ENCODE measurements at places on chromosomes 7 and 10. TPM values are rescaled to one million over a fixed set of nuclear protein-coding genes. Genes with fewer than 3 reads are reported as not detected.

Gene PPP1R3A
- total RNA-seq = not detected

Gene RBP4
- not detected for total RNA-seq

Gene FAM25G
- not detected for total RNA-seq

Gene GRM3
- not detected for total RNA-seq

Gene CHN2
- 0.32 TPM for total RNA-seq

Gene SPDYE2B
- total RNA-seq = not detected

Gene ASIC3
- under 0.01 TPM for total RNA-seq

Gene ZNF438
- total RNA-seq = 4.7 TPM

Gene ITPRID1
- not detected for total RNA-seq

GRCh38 chr10:70874061-70874460 is 14.3 kb downstream of the PCBD1 start:
- no peak for DNase-seq

GRCh38 chr10:71280216-71280615 is 38.8 kb upstream of the SLC29A3 start:
- DNase-seq = no peak

DNA sequence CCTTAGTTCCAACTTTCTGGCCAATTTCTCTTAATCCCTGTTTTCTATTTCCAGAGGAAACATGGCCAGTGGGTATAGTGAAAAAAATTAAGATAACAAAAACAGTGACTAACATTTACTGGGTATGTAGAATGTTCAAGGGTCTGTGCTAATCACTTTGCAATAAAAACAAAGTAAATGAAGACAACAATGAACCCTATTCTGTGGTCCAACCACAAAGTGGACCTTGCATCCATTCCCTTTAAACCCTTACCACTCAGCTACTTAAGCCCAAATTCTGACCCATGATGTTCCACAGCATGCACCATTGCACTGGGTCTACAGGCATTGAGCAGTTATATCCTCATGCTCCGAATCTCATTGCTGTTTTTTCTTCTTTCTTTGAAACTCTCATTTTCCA is 179.9 kb upstream of the PRKCQ start:
- DNase-seq = no peak

- DNase-seq = no peak
Observed at GRCh38 chr7:149732611-149733010, 40.8 kb downstream of the ZNF467 start.

GRCh38 chr7:37977243-37977642 is 56.8 kb downstream of the EPDR1 start:
- DNase-seq = no peak

DNA sequence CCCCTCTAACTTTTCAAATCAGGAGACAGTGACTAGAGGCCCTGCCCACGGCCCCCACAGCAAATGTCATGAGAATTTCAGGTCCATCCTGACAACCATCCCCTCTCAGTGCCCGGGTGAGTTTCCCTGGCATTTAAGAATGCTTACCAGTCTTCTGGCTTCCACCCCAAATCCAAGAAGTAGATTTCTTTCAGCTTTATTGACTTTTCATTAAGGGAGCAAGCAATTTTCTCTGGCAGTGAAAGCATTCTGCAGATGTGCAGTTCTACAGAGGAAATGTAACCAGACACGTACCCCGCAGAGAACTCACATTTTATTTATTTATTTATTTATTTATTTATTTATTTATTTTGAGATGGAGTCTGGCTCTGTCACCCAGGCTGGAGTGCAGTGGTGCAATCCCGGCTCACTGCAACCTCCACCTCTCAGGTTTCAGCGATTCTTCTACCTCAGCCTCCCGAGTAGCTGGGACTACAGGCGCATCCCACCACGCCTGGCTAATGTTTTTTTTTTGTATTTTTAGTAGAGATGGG is 120.9 kb upstream of the KCTD7 start:
- DNase-seq = no peak

DNA sequence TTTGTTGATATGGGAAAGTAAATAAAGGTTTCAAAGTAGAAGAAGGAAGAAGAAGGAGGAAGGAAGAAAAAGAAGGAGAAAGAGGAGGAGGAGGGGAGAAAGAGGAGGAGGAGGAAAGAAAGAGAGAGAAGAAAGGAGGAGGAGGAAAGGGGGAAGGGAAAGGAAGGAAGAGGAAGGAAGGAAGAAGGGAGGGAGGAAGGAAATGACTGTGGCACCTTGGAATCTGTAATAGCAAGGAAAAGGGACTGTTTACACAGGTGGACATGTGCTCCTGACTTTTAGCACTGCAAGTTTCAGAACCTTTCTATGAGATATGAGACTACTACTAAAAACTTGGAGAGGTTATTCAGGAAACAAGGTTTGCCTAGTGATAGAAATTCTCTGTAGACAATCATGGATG is 153.2 kb downstream of the BTAF1 start:
- DNase-seq = no peak

DNA sequence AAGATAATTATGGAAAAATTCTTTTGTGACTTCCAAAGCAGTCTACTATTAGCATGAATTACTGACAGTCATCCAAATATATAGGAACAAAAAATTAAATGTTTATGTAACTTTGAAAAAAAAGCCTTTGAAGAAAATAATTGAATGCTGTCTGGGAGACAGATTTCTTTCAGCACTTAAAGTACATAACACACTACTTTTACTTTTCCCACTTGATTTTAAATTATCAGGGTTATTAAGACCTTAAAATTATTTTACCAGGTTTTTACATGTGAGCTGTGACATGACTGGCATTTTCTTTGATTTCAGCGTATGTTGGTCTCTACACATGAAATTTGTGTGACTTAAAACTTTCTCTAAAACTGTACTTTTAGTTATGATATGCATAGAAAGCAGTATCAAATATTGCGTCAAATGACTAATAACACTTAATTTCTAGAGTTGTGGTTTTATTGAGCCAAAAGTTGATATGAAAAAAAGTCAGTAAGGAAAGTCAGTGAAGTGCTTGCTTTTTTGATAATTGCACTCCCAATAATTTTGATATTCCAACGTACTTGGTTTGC is 3.1 kb downstream of the PTEN start:
- DNase-seq = no peak

DNA sequence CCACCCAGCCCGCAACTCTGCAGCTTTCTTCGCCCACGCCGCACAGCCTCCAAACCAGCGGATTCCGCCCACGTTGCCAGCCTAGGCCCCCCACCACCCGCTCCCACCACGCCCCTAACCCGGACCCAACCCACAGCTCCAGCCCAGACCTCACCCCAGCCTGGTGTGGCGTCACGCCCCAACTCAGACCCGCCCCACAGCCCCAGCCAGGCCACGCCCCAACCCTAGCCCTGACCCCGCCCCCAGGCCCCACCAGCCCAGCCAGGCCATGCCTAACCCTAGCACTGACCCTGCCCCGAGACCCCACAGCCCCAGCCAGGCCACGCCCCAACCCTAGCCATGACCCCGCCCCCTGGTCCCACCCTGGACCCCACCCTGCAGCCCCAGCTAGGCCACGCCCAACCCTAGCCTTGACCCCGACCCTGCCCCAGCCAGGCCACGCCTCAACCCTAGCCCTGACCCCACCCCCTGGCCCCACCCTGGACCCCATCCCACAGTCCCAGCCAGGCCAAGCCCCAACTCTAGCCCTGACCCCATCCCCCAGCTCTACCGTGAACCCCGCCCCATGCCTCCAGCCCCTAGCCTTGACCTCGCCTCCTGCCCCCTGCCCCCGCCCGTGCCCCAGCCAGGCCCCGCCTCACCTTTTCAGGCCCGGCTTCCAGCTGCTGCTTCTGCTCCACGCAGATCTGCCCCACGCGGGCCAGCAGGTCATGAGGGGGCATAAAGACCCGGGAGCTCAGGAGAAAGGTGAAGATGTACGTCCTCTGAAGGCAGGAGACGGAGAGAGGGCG is 64.0 kb downstream of the RASGEF1A start:
- DNase-seq = peak; percentile 12

GRCh38 chr10:15852111-15852557 is 8.2 kb downstream of the MINDY3 start:
- DNase-seq = peak; percentile 79

DNA sequence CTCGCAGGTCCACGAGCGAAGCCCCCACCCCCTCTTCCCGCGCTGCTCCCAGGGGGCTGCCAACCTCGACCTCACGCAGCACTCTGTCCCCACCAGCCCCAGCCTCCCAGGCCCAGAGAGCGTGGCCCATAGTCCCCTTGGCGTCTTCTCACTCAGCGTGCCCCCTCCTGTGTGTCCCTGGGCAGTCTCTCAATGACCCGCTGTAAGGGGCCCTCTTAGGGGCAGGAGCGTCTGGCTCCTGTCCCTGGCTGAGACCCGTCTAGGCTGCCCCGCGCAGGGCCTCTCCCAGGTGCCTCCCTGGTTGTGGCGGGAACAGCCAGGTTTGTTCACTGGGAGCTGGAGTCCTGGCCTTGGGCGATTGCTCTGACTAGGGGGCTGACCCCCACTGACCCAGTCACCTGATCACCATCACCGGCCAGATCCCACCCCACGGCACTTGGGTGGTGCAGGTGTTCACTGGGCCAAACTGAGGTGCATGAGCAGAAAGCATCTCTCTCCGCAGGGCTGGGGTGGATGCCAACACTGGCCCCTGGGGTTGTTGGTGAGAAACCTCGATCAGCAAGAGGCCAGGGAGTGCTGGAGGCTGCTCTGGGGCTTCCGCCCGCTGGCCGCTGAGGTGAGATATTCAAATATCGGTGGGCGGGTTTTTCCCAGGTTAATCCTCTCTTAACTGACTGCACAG is 12.6 kb upstream of the WDFY4 start:
- no peak for DNase-seq

DNA sequence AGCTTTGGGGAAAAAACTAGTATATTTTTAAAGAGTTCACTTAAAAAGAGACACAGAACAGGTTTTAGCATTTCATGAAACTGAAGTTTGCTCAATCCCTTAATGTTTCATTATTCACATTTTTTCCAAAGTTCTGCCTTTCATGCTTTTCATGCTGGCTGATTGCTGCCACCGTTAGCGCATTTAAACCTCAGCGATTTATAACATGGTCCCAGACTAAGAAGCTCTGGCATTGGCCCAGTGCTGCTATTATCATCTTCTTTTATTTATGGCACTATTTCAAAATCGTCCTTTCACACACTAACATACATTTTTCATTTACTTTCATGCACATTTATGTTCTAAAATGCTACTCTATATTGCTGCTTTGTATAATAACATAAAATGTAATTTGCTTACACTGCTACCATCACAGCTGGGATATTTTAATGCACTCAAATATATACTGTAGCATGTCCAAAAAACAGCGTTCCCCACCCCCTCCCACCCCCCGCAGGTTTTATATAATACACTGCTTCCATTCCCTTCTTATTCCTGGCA is 141.9 kb downstream of the MPP7 start:
- no peak for DNase-seq

- no peak for DNase-seq
Observed at GRCh38 chr10:52877451-52877850, 104.9 kb upstream of the MBL2 start.

- DNase-seq = peak; percentile 55
Observed at GRCh38 chr10:93115661-93116383, 42.1 kb downstream of the CYP26A1 start.

DNA sequence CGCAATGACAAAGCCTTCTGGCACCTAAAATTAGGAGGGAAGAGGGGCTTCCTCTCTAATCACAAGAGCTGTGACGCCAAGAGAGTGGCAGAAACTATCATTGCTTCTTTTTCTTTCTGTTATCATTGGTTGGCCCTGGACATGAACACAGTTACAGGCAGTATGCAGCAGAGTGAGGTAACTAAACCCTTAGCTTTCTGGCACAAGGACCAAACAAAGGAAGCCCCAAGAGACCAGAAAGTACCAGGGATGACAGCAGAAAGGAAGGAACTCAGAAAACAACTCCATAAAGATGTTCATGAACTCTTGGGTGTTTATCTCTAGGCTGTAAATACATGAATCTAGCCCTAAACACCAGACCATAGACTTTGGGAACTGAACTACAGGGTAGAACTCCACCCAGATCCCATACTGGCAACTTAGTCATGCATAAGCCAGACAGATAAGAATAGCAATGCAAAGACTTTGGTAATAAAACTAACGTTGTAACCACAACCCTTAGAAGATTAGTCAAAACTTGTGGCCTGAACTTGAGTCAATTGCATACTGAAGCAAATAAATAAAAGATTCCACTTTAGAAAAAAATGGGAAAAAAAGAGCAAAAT is 195.7 kb upstream of the PTN start:
- DNase-seq = peak; percentile 97

DNA sequence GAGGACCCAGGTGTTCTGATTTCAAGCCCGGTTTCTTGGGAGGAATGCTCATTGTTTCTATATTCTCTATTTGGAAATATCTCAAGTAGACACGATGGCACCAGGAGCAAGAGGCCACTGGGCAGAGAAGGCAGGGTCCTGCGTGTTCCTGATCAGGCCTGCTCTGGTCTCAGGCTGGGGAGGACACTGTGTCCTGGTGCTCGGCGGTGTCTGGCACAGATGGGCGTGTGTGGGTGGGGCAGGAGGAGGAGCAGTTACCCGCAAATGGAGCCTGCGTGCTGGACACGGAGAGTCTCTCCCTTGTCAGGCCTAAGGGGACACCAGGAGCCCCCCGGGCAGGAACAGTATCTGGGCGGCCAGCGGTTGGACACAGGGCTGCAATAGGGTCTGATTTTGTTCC is 25.9 kb upstream of the GOLGA7B start:
- no peak for DNase-seq

- DNase-seq = no peak
Observed at GRCh38 chr7:28477041-28477442, 64.7 kb downstream of the CREB5 start.

GRCh38 chr10:105707603-105708002 is 1066.5 kb downstream of the SORCS3 start:
- DNase-seq = no peak

DNA sequence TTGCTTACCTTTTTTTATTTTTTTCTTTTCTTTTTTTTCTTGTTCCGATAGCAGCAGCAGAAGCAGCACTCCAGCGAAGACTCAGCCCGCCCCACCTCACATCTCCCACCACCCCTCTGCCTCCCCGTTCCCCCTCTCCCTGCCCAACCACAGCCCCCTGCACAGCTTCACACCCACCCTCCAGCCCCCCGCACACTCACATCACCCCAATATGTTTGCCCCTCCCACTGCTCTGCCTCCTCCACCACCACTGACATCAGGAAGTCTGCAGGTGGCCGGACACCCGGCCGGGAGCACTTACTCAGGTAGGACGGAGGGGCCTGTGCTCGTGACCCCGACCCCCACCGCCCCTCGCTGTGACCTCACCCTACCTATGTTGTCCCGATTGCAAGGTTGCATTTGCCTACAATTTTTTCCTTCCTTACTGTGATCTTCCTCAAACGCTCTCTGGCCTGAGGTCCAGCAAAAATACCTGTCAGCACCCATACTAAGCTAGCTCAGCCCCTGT is 367.2 kb upstream of the GALNT17 start:
- DNase-seq = no peak

DNA sequence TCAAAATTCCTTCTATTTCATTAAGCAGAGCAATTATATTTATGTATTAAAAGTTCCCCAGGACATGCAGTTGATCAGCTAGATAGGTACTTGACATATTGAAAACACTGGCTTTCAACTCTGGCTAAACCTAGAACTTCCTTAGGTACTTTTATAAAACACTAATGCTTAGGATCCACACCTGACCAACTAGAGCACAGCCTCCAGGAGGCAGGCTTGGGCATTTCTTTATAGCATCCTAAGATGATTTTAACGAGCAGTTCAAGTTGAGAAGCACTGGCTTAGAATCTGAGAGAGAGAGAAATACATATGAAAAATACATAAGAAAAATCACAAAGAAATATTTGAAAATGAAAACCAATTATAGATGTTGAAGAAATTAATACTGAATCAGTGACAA is 20.8 kb downstream of the SLC26A5 start:
- DNase-seq = no peak
